ENCODE measurements at places on chromosomes 16 and 17.

DNA sequence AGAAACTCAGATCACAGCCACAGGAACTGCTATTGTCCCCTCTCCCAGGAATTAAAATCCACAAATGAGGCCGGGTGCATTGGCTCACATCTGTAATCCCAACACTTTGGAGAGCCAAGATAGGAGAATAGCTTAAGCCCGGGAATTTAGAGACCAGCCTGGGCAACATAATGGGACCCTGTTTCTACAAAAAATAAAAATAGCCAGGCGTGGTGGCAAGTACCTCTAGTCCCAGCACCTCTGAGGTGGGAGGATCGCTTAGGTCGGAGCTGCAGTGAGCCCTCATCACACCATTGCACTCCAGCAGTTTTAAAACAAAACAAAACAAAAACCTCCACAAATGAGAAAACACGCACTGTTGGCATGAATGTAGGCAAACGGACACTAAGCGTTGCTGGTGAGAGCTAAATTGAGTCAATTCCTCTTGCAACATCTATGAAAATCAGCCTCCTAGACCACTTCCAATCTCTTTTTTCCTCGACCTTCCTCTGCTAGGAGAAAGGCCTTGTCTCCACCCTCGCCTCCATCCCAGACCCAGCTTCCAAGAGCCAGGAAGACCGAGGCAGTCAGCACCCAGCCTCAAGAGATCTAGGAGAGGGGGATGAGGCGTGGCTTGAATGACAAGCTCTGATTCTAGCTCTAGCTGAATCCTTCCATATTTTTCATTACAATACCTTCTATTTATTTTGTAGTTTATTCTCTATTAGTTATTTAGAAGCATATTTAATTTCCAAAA, 14.8 kb downstream of the TLE7 start:
- no peak for DNase-seq

GRCh38 chr17:75908201-75908600, 3.5 kb upstream of the MRPL38 start:
- no peak for DNase-seq

DNA sequence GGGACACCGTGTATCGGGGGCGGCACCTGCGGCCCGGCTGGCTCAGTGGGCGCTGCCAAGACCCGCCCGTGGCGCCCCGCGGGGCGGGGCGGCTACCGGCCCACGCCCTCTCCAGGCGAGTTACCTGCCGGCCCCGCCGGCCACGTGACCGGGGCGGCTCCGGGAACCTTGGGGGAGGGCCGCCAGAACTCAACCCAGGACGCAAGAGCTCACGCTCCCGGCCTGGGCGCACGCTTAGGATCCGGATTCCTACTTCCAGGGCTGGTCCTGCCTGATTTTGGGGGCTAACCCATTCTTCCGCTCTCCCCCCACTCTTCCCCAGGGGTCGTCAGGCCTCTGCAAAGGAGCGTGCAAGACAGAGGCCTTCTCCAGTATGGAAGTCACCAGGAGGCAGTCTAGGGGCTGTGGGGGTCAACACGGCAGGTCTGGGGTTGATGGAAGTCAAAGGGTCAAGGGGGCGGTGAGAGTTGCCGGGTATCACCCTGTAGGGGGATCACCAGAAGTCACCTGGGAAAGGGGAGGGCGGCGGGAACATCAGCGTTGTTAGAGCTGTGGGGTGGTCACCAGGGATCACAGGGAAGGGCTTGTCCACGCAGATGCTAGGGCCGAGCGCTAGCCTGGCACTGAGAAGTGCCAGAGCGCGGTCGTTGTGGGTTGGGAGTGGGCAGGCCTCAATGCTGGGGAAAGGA, 354 bp upstream of the ESRP2 start:
- peak; percentile 95 for DNase-seq

- DNase-seq = peak; percentile 70
Observed at GRCh38 chr17:2050300-2051060, 4.4 kb upstream of the HIC1 start.

DNA sequence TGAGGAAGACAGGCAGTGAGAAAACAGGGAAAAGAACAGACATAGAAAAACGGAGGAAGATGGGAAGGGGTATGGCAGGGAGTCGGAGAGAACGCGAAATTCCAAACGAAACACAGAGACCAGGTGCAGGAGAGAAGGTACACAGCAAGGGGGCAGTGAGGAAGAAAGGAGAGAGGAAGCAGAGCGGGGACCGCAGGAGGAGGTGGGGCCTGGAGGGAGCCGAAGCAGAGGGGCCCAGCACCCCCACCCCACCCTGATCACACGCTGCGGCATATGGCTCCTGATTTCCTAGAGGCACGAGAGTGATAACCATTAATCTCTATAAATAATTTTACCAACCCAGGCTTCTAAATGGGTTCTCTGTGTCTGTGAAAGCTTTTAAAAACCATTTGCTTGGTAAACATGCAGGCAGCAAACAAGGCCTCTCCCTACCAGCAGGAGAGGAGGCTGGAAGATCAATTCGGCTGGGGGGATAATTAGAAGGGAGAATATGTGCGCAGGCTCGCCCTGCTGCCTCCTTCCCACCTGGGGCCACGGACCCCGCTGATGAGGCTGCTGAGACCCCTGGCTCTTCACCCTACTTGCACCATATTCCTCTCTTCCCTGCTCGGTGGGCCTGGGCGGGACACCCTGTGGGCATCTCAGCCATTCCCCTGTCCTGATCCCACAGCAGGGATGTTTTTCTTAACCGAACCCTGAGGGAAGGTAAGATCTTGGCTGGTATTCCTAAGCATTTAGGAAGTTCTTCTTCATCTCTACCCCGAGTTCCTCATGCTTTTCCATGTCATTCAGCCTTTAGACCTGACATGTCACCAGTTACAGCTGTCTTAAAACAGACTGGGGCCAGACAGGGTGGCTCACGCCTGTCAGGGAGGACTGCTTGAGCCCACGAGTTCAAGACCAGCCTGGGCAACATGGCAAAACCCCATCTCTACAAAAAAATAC, 86.7 kb downstream of the TMEM132E start:
- peak; percentile 50 for DNase-seq

DNA sequence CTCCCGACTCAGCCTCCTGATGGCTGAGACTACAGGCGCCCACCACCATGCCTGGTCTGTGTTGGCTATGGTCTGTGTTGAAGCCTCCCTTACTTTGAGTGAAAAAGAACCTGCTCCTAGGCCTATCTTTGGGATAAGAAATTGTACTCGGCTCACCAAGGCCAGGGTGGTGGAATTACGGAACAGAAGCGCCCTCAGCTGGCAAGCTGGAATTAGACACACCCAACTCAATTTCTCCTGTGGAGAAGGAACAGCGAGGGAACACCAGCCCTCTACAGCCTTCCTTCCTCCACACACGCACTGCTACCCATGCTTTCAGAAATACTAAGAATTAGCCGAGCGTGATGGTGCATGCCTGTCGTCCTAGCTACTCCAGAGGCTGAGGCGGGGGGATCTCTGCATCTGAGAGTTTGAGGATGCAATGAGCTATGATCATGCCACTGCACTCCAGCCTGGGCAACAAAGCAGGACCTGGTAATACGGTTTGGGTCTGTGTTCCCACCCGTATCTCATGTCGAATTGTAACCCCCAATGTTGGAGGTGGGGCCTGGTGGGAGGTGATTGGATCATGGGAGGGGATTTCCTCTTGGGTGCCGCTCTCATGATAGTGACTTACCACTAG, 40.1 kb upstream of the RBBP6 start:
- no peak for DNase-seq

- DNase-seq = no peak
Observed at GRCh38 chr17:75662511-75662910, 4.4 kb downstream of the RECQL5 start.

GRCh38 chr16:17590711-17591654, 120.2 kb upstream of the XYLT1 start:
- DNase-seq = peak; percentile 14

- no peak for DNase-seq
Observed at GRCh38 chr16:56981729-56982271, 7.6 kb upstream of the NLRC5 start.

GRCh38 chr17:82647593-82648164, 565 bp downstream of the WDR45B start:
- peak; percentile 42 for DNase-seq

DNA sequence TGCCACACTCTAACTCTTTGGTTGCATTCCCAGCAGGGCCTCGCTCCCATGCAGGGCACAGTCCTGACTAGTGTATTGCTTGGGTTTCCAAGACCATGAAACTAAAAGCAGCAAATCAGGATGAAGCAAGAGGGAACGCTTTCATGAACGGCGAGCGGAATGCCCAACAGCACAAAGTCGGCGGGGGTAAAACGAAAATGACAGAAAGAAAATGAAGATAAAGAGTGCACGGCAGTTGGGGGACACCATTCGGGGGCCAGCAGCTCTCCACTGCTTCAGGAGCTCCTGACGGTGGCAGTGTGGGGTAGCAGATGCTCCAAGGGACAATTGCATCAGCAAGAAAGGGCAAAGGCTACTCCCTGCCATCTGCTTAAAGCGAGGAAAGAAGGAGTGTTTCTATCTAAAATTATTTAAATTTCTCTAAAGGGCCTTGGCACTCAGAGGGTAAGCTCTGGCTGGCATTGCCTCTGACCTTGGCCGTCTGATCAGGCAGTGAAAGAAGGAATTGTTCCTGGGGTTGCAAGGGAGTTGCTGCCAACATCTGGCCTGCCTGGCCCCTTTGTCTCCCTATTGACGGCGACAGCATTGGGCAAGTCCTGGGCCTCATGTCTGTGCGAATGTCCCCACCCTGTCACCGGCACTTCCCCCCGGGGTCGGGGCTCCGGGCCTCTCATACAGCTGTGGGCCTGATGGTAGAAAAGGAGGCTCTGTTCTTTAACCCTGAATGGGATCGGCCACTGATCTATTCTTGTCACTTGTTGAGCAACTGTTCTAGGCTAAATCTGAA, 138.2 kb downstream of the CMIP start:
- no peak for DNase-seq

- DNase-seq = peak; percentile 81
Observed at GRCh38 chr16:383326-384051, 1.7 kb upstream of the PGAP6 start.

All from stomach (tissue), 19 donors.